Activated T-helper 9 cell treated with anti-CD3 and anti-CD28 coated beads, Interleukin-2, amount 50 U/mL, for 16 hours (primary cell): ENCODE measurements at places on chromosomes 1 and 21.

DNA sequence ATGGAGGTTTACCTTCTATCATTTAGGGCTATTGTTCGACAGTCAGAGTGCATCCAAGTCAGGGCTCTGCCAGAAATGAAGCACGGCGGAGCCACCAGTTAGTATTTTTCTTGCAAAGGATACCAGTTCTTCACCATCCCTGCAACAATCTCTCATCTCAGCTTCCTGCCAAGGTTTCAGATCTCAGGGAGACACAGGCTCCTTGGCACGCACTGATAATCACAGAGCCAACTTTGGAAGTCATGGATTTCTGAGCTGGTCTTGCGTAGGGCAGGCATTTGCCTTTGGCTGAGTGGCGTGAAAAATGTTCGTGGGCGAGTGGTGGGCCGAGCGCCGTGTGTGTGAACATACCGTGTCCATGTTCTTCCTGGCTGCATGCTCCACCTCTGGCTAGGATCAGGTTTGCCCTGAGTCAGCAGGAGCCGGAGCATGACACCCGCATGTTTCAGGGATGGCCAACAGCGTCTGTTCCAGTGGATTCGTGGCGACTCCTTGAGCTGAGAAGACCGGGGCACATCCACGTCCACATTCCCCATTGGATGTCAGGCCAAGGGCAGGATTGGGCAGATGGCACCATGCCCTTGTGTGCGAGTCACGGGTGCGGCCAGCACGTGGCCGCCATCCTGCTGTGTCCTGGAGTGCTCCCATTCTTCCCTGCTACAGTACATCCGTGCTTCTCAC lies 118.5 kb upstream of the C1orf174 start:
- DNase-seq: no peak

- no peak for DNase-seq
Measured at GRCh38 chr21:41825216-41825615, 53.9 kb downstream of the PRDM15 start.

DNA sequence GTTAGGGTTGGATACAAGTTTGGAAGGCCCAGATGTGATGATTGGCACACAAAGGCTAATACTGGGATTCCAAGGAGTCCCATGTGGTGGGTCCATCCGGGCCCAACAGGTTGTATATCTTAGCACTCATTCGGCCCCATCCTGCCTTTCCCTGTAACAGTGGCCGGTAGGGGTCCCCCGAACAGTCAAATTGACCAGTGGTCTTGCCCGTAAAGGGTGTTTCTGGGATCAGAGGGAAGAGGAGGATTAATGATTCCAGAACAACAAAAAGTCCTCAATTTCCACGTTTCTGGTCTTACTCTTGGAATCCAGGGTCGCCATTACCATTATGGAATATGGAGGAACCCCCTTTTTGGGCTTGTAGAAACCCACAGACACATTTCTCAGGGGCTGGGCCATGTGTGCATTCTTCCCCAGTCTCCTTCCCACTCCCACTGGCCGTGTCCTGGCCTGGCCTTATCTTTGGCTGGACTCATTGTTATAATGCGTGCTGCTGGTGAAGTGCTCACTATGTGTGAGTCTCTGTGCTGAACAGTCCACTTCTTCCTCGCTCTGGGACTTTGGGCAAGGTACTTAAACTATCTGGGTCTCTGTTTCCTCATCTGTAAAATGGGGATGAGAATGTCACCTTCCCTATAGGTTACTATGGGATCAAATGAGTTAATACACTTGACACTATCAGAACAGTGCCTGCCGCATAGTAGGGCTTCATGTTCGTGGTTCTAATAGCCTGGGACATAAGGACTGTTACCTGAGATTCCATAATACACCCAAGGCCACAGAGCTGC lies 161.8 kb downstream of the DYRK1A start:
- no peak for DNase-seq

- DNase-seq: no peak
Measured at GRCh38 chr1:165542647-165543046, 1.2 kb upstream of the LRRC52 start.

GRCh38 chr1:55463814-55464475 lies 248.8 kb upstream of the USP24 start:
- no peak for DNase-seq

GRCh38 chr1:100921110-100921706 lies 25.3 kb downstream of the SLC30A7 start:
- no peak for DNase-seq

GRCh38 chr1:78385744-78386462 lies 104.9 kb upstream of the PTGFR start:
- no peak for DNase-seq

DNA sequence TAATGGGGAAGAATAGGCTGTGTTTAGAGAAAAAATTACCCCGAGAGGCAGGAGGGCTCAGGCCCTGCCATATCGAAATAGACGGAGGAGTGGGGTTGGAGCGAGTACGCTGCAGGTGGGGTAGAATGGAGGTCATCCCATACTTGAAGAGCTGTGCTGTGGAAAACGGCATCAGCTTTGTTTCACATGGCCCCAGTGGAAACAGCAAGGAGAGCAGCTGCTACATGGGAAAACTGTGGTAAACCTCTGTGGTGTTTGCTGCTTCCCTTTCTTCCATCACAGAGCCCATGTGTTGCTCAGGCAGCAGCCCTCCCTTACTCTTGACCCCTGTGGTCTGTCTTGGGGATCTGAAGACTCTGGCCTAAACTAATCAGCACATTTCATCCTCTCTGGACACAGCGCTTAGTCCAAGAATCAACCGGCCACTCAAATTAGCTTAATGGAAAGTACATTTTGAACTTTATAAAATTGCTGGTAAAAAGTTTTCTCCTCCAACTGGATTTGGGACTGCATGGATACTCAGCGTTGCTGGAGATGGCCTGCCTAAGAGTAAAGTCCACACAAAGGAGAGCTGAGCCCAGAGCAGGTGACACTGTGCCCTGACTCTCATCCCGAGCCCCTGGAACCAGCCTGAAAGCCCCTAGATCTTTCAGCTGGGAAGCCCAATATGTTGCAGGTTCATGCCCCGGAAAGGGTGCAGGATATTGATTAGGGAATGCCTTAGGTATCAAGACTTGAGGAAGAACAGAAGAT lies 127.1 kb upstream of the GADD45A start:
- no peak for DNase-seq

DNA sequence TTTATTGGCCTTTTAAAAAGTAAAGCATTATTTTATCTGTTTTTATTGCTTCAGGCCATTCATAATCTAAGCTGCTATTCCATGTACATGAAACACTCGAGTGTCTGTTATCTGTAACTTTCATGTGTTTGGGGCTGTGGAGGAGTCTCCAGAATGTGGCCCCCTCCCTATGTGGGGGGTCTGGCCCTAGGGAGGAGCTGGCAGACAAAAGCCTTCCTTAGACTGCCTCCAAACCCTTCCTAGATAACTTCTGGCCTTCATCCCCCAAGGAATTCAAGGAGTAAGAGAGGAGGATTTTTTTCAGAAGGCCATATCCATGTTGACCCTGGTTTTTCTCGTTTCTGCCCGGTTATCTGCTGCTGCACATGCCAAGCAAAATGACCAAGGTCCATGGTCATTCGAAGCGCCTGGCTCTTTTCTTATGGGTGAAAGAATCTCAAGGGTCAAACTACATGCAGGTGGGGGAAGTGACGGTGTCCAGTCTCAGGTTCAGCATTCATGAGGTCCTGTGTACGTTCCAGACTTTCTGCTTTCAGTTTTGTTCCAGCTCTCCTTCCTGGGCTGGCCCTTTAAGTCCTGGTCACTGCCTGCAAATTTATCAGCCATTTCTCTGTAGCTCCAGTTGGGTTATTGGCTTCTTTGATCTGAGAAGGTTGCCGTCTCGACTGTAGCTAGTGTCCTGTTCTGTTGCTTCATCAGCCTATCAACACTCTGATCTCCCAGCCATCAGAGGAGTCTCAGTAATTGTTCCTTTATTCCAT lies 8.3 kb downstream of the TENT5C start:
- DNase-seq: no peak

- no peak for DNase-seq
Measured at GRCh38 chr1:45617618-45618017, 6.2 kb downstream of the CCDC17 start.

DNA sequence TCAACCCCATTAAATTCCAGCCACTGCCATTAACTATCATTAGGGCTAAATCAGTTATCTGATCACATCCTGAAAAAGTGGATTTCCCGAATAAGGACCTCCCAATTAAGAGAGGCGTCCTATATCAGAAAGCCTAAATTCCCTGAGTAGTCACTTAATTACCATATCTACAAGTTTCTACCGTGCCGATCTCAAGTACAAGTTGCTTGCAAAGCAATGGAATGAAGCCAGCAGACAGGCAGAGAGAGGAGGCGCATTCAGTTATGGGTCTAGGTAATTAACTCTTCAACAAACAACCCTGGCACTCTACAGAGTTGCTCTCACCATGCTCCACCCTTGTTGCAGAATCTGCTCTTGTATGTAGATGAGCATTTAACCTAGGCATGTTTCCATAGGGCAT lies 494.6 kb upstream of the RUNX1 start:
- no peak for DNase-seq

GRCh38 chr1:198118134-198118533 lies 38.7 kb upstream of the NEK7 start:
- no peak for DNase-seq

- DNase-seq: no peak
Measured at GRCh38 chr1:61241973-61242381, 159.6 kb downstream of the NFIA start.

DNA sequence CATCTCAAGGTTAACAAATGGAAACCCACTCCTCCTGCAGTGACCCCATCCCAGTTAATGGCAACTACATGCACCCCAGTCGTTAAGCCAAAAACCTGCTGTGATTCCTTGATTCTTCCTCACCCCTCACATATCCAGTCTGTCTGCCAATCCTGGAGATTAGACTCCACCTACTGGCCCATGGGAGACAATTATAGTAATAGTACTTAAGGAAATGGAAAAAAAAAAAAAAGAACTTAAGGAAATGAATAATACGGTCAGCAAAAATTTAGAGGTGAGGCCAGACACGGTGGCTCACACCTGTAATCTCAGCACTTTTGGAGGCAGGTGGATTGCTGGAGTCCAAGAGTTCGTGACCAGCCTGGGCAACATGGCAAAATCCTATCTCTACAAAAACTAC lies 7.0 kb downstream of the NOL9 start:
- no peak for DNase-seq

- no peak for DNase-seq
Measured at GRCh38 chr21:35520302-35520701, 471.2 kb upstream of the RUNX1 start.

DNA sequence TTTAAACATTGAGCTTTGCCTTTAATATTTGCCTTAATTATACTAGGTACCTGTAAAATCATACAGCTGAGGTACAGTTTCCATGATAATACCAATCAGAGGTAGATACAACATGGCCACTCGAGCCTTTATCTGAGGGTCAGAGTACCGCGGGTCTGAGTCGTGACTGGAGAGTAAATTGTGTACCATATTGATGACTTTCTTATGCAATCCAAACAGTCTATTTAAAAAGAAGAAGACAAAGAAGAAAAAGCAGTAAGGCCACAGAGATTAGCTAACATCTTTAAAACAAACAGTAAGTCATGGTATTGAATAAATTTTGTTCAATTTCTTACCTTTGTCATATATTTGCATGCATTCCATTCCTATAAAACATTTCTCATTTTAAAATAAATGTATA lies 68.1 kb upstream of the ANGPTL3 start:
- DNase-seq: no peak

- DNase-seq: no peak
Measured at GRCh38 chr1:211647711-211648121, 27.7 kb downstream of the NEK2 start.

GRCh38 chr1:168893359-168893801 lies 164.4 kb upstream of the DPT start:
- no peak for DNase-seq

- DNase-seq: no peak
Measured at GRCh38 chr1:114111731-114112641, 41.7 kb downstream of the SYT6 start.

- no peak for DNase-seq
Measured at GRCh38 chr1:8122160-8122476, 96.0 kb upstream of the ERRFI1 start.

GRCh38 chr1:63322944-63323864 lies 837 bp downstream of the FOXD3 start:
- DNase-seq: no peak

GRCh38 chr1:24857507-24858133 lies 72.5 kb downstream of the RUNX3 start:
- no peak for DNase-seq

DNA sequence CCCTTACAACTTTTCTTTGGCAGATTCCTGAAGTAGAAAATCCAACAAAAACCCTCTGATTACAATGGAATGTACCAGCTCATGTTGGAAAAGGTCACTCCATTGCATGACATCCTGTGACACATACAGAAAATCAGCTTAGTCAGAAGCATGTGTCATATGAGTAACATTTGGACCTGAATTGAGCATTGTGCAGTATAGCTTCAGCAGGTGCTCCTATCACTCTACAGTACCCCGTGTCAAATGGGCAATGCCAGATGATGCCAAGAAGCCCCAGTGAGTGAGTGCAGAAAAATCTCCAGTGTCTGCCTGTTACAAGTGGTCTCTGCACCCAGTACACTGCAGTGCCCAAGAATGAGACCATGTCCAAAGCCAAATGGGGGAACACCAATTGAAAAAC lies 129.7 kb upstream of the RUNX1 start:
- no peak for DNase-seq

DNA sequence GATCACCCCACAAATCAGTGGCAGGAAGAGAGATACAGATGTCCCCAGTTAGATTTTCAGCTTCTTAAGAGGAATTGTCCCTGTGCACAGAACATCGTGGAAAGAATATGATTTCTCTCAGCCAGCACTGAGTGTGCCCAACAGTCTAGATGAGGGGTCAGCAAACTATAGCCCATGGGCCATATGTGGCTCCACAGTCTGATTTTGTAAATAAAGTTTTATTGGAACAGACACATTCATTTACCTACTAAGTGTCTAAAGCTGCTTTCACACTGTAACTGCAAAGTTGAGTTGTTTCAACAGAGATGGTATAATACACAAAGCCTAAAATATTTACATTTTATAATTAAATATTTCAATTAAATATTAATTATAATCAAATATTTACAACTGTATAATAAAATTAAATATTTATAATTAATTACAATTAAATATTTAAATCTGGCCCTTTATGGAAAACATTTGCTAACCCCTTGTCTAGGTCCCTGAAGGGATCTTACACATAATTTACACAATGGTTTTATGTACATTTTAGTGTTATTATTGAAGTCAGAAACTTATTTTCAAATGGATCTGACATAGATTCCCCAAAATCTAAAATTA lies 407.6 kb downstream of the PTPRU start:
- DNase-seq: no peak
